ENCODE measurements at places on chromosomes 3 and 15.

- DNase-seq = no peak
These were observed 26.1 kb downstream of the CAPN3 start for GRCh38 chr15:42385206-42385979.

DNA sequence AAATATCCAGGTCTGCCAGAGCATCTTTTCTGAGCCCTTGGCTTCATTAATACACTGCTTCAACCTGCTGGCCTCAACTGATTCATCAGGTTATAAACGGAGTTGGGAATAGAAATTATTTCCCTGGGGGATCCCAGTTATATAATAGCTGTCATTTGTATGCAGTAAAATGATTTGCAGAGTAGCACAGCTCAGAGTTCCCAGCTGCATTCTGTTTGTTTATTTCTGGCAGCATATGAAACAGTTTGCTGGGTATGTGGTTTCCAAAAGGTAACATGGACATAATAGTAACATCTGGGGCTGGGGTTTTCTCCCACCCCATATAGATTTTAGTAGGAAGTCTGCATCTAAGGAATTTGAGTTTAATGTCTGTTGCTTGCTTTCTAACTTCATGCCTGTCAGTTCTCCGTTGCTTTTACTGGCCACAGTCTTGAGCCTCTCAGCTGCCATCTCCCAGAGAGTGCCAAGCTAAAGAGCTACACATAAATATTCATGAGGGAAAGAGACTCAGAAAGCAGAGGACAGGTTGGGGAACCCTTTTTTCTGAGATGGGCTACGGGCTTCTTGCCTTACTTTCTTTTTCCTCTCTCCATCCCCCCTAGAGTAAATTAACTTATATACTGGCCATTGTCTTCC, 124.6 kb downstream of the TMEM108 start:
- no peak for DNase-seq

DNA sequence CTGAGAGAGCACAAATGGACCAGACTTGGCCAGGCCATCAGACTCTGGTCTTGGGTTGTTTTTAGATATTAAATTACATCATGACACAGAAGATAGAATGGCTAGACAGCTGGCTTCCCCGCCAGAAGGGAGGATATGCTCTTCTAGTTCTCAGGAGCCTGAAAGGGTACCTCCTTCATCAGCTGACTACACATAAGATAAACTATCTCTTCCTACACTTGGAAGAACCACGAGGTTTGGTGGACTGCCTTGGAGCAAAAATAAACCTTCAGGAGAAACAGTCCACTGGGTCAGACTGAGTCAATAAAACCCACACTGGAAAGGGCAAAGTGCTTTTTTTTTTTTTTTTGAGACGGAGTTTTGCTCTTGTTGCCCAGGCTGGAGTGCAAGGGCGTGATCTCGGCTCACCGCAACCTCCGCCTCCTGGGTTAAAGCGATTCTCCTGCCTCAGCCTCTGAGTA, 26.3 kb upstream of the DYNC1LI1 start:
- DNase-seq = no peak

DNA sequence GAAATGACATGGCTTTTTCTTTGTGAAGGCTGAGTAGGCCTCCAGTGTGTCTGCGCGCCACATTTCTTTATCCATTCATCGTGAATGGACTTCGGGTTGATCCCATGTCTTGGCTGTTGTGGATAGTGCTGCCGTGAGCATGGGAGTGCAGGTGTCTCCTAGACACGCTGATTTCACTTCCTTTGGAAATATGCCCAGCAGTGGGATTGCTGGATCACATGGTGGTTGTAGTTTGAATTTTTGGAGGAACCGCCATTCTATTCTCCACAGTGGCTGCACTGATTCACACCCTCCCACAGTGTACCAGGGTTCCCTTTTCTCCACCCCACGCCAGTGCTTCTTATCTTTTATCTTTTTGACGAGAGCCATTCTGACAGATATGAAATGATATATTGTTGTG, 171.7 kb downstream of the NSMCE3 start:
- no peak for DNase-seq

GRCh38 chr3:188923671-188924070, 248.1 kb upstream of the TPRG1 start:
- no peak for DNase-seq

DNA sequence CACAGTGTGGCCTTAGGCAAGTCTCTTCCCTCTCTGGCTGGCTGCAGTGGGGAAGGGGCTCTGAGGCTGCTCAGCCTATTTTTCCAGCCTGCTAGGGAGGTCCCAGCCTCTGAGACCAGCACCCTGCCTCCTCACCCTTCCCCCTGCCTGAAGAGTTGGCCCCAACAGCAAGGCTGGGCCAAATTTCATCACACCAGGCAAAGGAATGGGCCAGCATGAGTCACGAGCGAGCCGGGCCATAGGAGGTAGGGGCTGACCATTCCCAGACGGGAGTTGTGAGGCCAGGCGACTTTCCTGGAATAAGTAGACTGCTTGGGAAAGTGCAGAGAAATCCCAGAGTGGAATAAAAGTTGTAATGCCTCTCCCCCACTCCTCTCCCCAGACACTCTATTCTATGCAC, 5.7 kb upstream of the FBLN2 start:
- peak; percentile 71 for DNase-seq

DNA sequence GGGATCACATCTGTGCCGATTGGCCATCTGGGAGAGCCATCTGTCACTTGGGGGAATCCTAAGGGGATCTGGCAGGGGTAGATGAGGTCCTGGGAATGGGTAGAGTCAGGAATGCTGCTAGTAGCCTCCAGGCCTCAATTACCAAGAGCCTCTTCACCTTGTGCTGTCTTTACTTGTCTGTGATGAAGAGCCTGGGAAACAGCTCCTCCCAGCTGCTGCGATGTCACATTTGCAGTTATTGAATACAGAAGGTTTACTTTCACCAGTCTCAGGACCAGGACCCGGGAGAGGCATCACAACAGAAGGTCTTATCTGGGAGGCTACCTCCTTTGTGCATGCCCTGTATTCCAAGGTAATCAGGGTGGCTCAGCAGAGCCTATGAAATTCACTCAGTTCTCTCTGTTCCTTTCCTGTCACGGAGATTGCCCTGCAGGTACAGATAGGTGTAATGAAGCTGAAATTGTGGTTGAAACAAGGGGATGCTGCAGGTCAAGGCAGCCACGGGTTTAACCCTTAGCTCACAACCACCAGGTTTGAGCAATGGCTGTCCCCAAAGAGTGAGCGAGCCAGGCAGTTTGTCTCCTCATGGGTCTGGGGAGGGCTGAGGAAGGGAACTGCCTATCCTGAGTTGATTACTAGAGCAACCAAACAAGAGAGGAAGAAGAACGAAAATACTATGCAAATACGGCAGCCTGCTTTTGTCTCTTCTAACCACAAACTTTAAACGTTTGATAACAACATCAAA, 298.9 kb upstream of the RORA start:
- DNase-seq = no peak

- no peak for DNase-seq
These were observed 25.1 kb upstream of the ZKSCAN7 start for GRCh38 chr3:44529927-44530326.

DNA sequence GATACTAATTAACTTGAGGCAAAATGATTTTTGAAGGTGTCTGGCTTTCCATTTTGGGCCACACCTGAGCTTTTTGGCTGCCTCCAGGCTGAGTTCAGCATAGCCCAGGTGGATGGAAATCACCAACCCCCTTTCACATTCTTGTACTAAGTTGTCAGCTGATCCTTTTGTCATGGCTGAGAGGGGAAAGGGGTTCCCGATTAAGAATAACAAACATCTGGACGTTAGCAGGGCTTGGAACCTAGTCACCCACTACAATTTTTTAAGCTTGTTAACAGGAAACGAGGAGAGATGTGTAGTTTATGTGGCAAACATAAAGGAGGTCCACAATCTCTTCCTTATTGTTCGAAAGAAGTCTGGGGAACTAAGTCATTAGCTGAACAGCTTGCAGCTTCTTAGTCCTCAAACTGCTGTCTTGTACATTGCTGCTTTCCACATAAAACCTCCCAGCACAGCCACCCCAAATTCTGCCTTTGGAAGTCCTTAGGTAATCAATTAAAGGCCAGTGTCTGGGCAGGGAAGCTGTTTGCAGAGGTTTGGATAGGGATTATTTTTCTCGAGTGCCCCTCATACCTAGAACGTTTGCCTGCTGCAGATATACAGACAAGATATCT, 5.0 kb downstream of the NR2F2 start:
- no peak for DNase-seq

GRCh38 chr3:51796854-51797253, 17.8 kb upstream of the IQCF6 start:
- no peak for DNase-seq

DNA sequence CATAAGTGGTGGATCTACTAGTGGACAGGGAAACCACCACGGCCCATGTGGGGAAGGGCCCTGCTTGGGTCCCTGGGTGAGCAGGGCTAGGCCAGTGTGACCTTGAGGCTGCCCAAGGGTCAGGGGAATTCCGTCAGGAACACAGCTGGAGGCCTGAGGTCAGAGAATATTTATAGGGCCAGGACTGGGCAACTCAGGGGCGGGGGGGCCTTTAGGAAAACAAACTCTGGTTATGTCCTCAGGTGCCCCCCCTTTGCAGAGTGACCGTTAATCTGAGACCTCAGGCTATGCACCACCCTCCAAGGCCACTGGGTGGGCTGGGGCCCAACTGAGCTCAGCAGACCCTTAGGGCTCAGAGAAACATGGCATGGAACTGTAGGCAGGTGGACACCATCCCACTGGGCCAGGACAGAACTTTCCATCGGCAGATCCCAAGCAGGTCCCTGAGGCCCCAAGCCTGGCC, 2.5 kb downstream of the TWF2 start:
- DNase-seq = no peak

DNA sequence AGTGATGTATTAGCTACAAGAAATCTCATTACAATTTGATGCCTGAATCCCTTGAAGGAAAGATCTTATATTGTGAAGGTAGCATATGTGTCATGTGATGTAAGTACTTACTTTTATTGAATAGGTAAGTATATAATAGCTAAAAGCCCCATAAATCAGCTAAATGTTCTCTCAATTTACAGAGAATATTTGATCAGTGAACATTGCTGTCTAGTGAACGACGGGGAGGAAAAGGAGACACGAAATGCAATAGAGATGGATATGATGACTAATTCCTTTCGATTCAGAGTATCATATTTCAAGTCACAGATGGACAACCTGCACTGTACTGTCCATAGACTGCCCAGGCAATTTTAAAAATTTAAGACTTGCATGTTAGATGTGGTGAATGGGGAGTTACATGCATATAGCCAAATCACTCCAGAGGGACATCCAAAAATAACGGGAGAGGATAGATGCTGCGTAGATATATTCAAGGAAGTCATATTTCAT, 462.1 kb upstream of the CDIN1 start:
- DNase-seq = no peak

- DNase-seq = no peak
These were observed 149.3 kb upstream of the SLC2A2 start for GRCh38 chr3:171175741-171176234.

DNA sequence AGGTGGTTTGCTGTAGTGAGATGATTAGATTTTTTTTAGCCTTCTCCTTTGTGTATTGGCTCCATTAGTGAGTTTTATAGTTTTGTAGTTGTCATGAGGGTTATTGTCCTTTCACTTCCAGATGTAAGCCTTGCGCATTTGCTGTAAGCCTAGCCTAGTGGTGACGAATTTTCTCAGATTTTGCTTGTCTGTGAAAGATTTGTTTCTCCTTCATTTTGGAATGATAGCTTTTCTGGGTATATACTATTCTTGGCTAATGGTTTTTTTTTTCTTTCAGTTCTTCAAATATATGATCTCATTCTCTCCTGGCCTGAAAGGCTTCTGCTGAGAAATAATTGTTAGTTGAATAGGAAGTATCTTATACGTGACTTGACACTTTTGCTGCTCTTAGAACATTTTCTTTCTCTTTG, 166.5 kb upstream of the THRB start:
- no peak for DNase-seq

GRCh38 chr3:124209426-124209825, 217.5 kb upstream of the ROPN1 start:
- DNase-seq = no peak

- no peak for DNase-seq
These were observed 873 bp downstream of the CAPN7 start for GRCh38 chr3:15206662-15207576.

DNA sequence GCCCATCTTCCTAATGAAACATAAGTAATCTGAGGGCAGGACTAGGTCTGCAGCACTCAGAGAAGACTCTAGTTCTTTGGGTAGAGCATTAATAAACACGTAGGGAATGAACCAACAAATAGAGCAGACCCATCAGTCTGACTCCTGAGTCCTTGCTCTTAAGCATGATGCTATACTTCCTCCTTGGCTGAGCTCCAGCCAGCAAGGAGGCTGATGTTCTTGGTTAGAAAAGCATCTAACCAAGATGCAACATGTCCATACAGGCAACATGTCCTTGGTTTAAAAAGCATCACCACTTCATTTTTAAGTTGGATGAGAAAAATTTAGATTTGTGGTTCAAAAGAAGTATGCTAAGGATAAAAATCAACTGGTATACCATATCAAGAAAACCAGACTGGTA, 8.5 kb upstream of the MYH15 start:
- DNase-seq = no peak

GRCh38 chr3:41155834-41156233, 43.5 kb upstream of the CTNNB1 start:
- DNase-seq = no peak

DNA sequence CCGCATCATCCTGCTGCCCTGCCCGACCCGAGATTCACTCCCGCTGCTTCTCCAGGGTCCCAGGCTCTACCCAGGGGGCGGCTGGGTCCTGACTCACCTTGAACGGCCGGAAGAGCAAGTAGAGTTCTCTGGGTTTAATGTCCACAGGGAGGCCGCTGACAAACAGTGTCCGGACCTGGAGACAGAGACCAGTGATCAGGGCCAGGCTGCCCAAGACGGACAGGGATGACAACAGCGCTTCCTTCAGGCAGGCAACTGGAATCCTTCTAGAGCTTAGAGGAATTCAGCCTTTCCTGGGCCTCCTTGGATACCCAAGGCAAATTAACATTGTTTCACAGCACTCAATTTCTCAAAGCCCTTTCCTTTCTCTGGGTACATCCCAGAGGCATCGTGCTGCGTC, 23.9 kb downstream of the RBPMS2 start:
- no peak for DNase-seq
